ENCODE measurements at places on chromosomes 1 and 21. TPM values are rescaled to one million over a fixed set of nuclear protein-coding genes. Genes with fewer than 3 reads are reported as not detected.

- no peaks in the 10 kb centered on the region for H3K27me3 ChIP-seq
- H3K4me3 ChIP-seq, result no peak overlapping the region
- no peak for DNase-seq
- H3K27ac ChIP-seq, result no peak overlapping the region
Measured at GRCh38 chr1:218874801-218875400, 298.8 kb upstream of the LYPLAL1 start.

- peaks cover 4% of the 10 kb centered on the region for H3K4me1 ChIP-seq
- DNase-seq, result no peak
- peaks cover 11% of the 10 kb centered on the region for H3K27me3 ChIP-seq
- no peak overlapping the region for H3K4me3 ChIP-seq
Measured at GRCh38 chr1:203199816-203200571, 13.5 kb upstream of the CHI3L1 start.

GRCh38 chr1:55472784-55473183, 257.6 kb upstream of the USP24 start:
- DNase-seq, result no peak
- H3K4me3 ChIP-seq, result no peak overlapping the region
- H3K4me1 ChIP-seq, result peaks cover under 1% of the 10 kb centered on the region
- H3K36me3 ChIP-seq, result no peaks in the 10 kb centered on the region

GRCh38 chr1:1577367-1578011, 2.8 kb upstream of the SSU72 start:
- peaks cover 4% of the 10 kb centered on the region for H3K36me3 ChIP-seq
- DNase-seq, result no peak
- no peak overlapping the region for H3K27ac ChIP-seq
- peaks cover 13% of the 10 kb centered on the region for H3K27me3 ChIP-seq
- no peak overlapping the region for H3K4me3 ChIP-seq

GRCh38 chr1:6024376-6024775, 21.3 kb upstream of the KCNAB2 start:
- H3K4me1 ChIP-seq, result peaks cover 7% of the 10 kb centered on the region
- no peak for DNase-seq
- H3K27me3 ChIP-seq, result peaks cover 5% of the 10 kb centered on the region
- no peaks in the 10 kb centered on the region for H3K36me3 ChIP-seq

DNA sequence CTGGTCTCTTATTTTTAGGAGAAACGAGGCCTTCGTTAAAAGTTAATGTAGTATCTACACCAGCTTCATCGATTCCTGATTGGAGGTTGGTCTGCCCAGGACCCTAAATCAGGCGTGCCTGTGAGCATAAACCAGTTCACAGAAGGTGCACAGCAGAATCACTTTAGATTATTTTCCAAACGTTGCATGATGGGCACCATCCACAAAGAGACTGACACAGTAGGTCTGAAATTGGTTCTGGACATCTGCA, 256 bp upstream of the TARBP1 start:
- H3K27me3 ChIP-seq, result peaks cover 8% of the 10 kb centered on the region
- H3K4me1 ChIP-seq, result peaks cover 13% of the 10 kb centered on the region
- peak overlapping the region; percentile 65 for H3K27ac ChIP-seq
- peak overlapping the region; percentile 53 for H3K4me3 ChIP-seq
- no peak for DNase-seq

GRCh38 chr1:177984136-177984525, 14.3 kb upstream of the SEC16B start:
- peaks cover 24% of the 10 kb centered on the region for H3K4me1 ChIP-seq
- H3K36me3 ChIP-seq, result no peaks in the 10 kb centered on the region
- peak overlapping the region; percentile 76 for H3K27ac ChIP-seq
- no peak overlapping the region for H3K4me3 ChIP-seq

- peaks cover 5% of the 10 kb centered on the region for H3K4me1 ChIP-seq
- H3K27me3 ChIP-seq, result peaks cover 3% of the 10 kb centered on the region
- no peak for DNase-seq
- no peak overlapping the region for H3K27ac ChIP-seq
- peaks cover 6% of the 10 kb centered on the region for H3K36me3 ChIP-seq
Measured at GRCh38 chr1:228410015-228410414, 3.4 kb upstream of the TRIM11 start.

DNA sequence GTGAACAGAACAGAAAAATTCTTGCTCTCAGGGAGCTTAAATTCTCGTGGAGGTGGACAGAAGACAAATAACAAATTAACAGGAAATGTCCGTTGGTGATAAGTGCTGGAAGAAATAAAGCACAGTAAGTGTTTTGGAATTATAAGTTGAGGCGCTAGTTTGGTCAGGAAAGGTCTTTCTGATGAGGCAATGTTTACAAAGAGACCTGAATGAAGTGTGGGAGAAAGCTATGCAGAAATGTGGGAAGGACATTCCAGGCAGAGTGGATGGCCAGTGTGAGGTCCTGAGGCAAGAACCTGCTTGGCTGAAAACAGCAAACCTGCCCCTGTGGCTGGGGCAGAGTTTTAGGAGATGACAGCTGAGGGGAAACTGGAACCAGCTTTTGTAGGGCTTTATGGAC, 23.3 kb downstream of the NGF start:
- DNase-seq, result no peak
- H3K4me3 ChIP-seq, result no peak overlapping the region
- H3K36me3 ChIP-seq, result no peaks in the 10 kb centered on the region
- H3K4me1 ChIP-seq, result peaks cover 42% of the 10 kb centered on the region

GRCh38 chr1:119453021-119453420, 38.1 kb downstream of the HSD3B2 start:
- no peak overlapping the region for H3K4me3 ChIP-seq
- DNase-seq, result no peak
- no peaks in the 10 kb centered on the region for H3K36me3 ChIP-seq
- no peaks in the 10 kb centered on the region for H3K4me1 ChIP-seq

AMPD1 gene
- not detected for total RNA-seq

PGBD5 gene
- total RNA-seq, result 72.4 TPM

UBXN10 gene
- 0.49 TPM for total RNA-seq

INKA2 gene
- total RNA-seq, result 112 TPM

MRPS21 gene
- 115 TPM for total RNA-seq

GJA4 gene
- total RNA-seq, result not detected

Data from glutamatergic neuron (in vitro differentiated cells).